CD4-positive, alpha-beta T cell treated with Interleukin-17A for 4 hours (primary cell): ENCODE measurements at places on chromosomes 6 and 20.
A peak's percentile ranks its signal among the peaks of the same experiment; 100 is the strongest.

GRCh38 chr6:70103798-70104197, 199.1 kb downstream of the COL9A1 start:
- DNase-seq = no peak

DNA sequence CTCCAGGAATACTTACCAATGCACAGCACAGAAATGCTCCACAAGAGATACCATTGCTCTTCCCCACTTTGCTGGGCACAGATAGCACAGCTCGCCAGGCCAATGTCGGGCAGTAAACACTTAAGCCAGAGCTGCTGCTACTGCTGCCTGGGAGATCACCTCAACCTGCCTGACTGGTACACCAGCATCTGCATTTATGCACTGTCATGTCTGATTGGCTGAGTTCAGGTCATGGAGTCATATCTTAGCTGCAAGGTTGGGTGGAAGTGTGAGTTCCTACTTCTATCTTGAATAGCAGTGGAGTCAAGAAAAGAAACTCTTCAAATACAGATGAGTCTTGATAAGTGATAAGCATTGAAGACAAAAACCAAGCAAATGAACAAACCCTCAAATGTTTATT, 10.9 kb upstream of the ADGRF4 start:
- DNase-seq = no peak

GRCh38 chr6:142372348-142372747, 70.5 kb downstream of the ADGRG6 start:
- DNase-seq = no peak

DNA sequence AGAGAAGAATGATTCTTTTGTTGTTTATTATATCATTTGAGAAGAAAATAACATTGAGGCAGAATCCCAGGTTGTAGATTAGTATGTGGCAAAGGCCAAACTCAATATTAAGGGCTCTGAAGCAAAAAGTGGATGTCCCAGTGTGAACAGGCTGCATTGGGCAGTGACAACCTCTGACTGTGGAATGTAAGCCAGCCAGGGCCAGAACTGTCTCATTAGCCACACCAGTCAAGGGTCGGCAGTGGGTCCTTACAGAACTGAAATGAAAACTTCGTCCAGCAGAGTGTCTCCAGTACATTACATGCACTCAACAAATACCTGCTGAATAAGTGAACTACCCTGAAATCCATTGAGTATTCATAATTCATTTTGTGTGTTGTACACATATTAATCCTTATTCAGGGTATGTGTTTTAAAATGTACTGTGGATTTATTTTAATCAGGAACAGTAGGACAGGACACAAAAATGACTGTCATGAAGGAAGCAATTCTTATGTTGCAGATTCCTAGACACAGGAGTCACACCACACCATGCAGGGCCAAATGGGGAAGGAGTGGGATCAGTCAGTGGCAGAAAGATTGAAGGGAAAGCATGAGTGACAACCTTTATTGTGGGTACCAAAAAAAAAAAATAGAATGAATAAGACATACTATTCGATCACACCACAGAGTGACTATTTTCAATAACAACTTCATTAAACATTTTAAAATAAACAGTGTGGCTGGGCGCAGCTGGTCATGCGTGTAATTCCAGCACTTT, 64.9 kb upstream of the UTRN start:
- DNase-seq = no peak

DNA sequence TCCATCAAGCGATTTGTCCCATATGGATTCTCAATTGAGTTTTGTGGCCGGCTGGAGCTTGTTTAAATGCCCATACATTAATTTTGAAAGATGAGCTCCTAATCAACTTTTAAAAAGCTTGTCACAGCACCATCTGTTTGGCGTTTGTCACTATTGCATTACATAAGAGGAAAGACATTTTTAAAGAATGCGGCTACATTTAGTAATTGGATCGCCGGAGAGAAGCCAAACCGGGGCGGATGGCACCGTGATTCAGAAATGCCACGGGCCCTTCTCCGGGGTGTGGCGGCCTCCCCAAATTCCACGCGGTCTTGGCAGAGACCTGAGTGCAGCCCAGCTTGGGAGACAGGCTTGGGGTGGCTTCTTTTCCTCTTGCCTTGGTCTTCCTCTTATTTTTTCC, 67.7 kb upstream of the ZNFX1 start:
- DNase-seq = no peak

DNA sequence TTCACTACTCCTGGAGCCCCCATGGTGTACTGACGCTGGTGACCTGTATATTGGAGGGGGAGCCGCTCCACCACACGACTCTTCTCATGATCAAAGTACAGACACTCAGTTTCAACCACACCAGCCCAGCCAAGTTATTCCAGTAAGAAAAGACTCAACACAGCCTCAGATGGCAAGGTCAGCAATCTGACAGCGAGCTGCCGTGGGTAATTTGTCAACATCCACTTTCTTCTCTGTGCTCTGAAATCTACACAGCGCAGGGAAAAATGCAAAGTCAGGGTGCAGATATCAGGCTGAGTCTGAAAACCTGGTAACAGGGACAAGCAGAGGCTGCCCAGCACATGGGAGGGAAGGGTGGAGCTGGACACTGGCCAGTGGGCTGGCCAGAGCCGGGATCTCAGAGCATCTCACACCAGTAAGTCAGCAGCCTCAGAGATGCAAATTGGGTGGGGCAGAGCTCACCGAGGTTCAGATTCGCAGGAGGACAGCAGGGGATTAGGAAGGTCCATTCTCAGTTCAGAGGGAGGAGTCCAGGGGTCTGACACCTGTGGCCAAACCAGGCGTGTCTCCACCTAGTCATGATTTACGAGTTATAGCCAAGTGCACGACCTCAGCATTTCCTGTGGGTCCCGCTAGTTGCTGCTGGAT, 44.5 kb upstream of the RPS6KA2 start:
- DNase-seq = no peak

DNA sequence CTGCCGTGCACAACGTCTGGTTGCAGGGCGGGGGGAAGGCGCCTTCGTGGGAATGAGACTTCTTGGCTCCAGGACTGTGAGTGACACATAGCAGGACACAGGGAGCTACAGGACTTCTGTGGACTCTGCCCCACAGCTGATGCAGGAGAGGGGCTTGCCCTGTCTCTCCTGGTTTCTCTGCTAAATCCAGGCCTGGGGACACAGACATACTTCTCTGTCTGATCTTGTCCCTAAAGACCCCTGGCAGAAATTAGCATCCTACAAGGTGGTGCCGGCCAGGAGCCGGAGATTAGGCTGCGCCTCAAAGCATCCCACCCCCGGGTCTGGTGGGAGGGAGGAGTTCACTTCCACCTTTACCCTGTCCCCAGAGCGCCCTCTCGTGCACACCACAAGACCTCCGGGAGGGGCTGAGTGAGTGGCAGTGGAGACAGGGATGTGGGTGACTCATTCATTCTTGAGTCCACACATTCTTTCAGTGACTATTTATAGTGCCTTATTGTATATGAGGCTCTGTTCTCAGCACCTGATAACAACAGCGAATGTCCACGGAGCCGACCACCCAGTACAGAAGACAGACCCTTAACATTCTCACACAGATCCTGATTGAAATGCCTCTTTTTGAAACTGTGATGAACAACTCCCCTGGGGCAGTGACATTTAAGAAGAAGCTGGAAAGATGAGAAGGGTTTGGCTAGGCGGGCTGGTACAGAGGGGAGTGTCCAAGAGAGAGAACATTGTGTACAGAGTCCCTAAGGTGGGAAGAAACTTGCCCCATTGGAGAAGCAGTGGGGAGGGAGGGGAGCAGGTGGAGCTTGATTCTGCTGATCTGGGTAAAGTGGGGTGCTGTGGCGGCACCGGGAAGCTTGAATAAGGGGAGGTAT, 39.0 kb downstream of the GMPR start:
- no peak for DNase-seq

- no peak for DNase-seq
These were observed 7.5 kb downstream of the FERMT1 start for GRCh38 chr20:6115221-6115895.

DNA sequence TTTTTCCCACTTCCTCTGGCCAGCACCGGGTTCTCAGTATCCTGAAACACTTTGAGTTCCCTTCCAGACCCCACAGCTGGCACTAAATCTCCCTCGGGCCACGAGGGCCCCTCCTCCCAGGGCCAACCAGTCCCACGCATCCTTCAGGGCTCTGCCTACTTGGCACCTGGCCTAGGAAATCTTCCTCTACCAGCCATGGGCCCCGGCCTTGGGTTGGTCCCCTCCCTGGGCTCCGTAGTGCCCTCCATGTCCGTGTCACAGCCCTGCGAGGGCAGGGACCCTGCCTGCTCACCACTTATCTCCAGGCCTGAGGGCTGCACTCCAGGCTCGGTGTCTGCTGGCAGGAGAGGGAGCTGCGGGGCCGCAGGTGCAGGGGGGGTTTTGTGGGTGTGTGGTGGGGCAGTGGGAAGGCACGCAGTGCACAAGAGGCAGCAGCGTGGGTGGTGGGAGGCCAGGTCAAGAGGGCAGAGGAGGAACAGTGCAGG, 48.8 kb upstream of the CDH22 start:
- no peak for DNase-seq

DNA sequence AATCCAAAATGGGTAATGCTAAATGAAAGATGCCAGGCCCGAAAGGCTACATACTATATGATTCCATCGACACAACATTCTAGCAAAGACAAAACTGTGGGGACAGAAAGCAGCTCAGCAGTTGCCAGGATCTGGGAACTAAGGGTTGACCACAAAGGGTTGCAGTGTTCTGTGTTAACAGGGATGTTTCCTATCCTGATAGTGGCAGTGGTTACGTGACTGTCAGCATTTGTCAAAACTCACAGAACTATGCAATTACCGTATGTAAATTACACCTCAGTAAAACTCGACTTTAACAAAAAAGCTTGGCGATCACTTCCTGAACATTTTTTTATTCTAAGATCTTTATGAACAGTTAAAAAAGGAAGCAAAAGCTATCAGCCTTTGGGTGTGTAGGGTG, 83.9 kb downstream of the BANF2 start:
- DNase-seq = no peak

GRCh38 chr20:44092551-44093248, 94.3 kb downstream of the JPH2 start:
- peak; percentile 47 for DNase-seq

DNA sequence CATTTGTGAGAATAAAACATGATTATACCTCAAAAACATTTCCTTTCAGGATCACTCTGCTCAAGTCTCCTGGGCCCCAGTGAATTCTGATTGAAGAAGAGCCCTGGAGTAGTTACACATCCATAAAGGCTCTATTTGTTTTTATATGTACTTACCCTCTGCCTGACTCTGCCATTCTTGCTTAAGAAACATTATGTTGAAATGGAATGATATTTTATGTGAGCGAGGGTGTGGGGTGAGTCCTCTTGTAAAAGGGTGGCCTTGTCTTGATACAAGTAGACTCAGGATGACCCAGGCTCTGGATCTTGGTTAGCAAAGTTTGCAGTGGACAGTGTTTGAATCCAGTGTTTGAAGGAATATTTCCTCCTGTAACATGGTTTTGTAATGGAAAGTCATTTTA, 215.4 kb upstream of the PREP start:
- DNase-seq = no peak

DNA sequence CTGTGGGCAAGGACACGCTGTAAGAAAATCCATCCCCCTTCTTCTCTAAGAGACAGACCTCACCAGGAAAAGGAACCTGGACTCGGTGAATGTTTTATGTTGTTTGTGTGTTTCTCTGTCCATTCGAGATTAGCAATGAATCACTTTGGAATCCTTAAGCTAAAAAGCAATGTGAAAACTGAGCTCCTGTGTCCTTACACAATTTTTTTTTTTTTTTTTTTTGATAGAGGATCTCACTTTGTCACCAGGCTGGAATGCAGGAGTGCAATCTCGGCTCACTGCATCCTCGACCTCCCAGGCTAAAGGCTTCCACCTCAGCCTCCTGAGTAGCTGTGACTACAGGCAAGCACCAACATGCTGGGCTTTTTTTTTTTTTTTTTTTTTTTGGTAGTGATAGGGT, 32.1 kb downstream of the BFSP1 start:
- DNase-seq = no peak

GRCh38 chr6:45663251-45664221, 285.8 kb upstream of the SUPT3H start:
- peak; percentile 67 for DNase-seq

DNA sequence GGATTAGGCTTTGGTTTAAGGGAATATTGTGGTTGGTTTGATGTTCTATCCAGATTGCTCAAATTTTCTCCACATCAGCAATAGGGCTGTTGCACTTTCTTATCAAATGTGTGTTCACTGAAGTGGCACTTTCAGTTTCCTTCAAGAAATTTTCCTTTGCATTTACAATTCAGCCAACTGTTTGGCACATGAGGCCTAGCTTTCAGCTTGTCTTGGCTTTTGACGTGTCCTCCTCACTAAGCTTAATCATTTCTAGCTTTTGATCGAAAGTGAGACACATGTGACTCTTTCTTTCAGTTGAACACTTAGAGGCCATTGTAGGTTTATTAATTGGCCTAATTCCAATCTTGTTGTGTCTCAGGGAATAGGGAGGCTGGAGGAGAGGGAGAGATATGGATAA, 104.8 kb downstream of the FLRT3 start:
- no peak for DNase-seq

GRCh38 chr20:33890557-33890956, 79.4 kb downstream of the CHMP4B start:
- DNase-seq = no peak

- DNase-seq = peak; percentile 98
These were observed at the start of gene ELMO2 for GRCh38 chr20:46406200-46406985. Gene ELMO2 (minus strand): TSS chr20:46406615. CDS start chr20:46394482, 12,133 bp downstream.

GRCh38 chr6:5286780-5287179, 25.5 kb downstream of the FARS2 start:
- no peak for DNase-seq

- no peak for DNase-seq
These were observed 401.8 kb downstream of the PREX1 start for GRCh38 chr20:48425817-48426612.

- no peak for DNase-seq
These were observed 118.3 kb downstream of the STXBP5 start for GRCh38 chr6:147322299-147323162.
